Muscle of arm (tissue), 14 donors: ENCODE measurements at places on chromosomes 2 and 18.

DNA sequence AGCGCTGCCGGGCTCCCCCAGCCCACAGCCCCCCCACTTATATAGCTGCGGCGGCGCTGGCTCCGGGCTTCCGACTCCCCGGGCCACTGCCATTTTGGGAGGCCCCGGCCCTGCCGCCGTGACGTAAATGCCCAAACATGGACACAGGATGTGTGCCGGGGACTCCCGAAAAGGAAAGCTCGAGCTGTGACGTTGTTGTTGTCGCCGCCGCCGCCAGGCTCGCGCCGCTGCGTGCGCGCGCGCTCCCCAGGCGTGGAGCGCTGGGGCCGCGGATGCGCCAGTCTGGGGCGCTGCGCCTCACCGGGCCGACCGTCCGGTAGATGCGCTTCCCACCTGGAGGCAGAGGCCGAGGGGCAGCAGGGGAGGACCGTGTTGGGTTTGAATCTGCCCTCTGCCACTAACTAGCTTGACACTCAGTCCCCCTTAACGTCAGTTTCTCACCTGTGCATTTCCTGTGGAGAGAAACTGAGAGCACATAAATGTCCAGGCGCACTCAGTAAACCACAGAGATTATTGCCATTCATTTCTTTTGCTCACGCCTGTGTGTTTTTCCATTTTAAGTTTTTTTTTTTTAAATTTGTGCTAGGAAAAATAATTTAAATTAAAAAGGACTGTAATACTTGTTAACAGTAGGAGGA lies at the start of gene EGR4:
Gene EGR4 (minus strand): TSS at position 15 of the 638 bp plus-strand sequence. CDS start 231 bp downstream, outside the sequence.
- DNase-seq: no peak

DNA sequence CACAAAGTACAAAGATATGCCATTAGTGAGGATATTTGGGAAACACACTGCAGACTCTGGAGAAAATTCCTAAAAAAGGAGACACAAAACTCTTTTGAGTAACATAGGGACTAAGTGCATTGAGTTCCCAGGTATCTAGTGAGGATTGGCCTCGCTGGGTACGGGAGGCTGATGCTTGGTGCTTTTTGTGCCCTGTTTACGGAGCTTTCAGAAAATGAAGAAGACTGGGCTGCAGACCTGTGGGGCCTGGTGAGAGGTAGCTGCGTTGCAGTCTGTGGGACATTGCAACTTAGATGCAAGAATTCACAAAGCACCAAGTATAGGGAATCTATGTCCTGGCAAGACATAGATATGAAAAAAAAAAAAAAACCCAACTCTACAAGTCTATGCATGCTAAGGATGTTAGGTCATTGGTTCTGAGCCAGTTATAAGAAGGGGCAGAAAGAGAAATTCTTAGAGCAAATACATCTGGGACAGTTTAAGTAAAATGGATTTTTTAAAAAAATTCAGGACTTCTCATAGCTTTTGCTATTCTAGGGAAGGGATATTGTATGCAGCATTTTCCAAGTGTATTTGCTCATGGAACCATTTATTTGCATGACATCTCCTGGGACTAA lies 156.0 kb downstream of the SLC4A3 start:
- peak; percentile 76 for DNase-seq

DNA sequence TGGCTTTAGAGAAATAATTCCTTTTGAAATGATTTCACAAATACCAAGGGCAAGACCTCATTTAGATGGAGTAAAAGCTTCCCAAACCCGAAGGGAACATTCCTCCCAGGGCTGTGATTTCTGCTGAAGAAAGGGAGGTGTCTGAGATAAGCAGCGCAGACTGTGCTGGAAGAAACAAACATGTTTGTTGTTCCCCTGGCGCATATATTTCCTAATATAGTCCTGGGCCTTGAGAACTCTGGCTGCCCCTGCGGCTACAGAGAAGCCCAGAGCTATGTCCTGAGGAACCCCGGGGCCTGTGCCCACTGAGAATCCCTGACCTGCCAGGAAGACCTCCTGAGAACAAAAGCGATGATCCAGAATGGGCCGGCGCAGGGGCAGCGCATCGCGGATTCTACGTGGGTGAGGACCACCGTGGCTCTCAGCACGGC lies 372.6 kb upstream of the NT5C1B start:
- no peak for DNase-seq

- no peak for DNase-seq
Observed at GRCh38 chr2:203280428-203281064, 41.7 kb downstream of the CYP20A1 start.

DNA sequence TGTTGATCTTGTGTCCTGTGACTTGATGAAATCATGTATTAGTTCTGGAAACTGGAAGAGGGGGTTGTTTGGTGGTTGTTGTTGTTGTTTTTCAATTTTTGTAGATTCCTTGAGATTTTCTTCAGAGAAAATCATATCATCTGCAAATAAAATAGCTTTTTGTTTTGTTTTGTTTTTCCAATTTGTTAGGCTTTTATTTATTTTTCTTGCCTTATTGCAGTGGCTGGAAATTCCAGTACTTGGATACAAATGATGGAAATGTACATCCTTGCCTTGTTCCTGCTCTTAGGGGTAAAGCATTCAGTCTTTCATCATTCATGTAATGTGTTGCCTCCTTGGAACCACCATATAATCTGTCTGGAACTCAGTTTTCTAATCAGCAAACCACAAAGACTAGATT lies 50.3 kb upstream of the TRIB2 start:
- no peak for DNase-seq

DNA sequence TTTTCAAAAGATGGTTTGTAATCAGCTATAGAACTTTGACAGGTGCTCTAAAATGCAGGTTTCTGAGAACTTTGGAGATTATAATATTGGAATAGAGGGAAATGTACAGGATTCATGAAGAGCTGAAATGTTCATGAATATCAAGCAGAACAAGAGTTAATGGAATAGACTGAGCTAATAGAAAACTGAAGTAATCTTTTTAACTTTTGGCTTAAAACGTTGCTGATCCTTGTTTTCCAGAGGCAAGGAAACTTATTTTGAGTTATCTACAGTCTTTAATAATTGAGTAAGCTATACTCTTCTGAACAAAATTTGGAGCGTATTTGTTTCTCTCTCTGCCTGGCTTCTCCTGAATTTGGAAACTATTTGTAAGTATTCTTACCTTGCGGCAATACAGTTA lies 10.8 kb upstream of the IL18RAP start:
- no peak for DNase-seq

DNA sequence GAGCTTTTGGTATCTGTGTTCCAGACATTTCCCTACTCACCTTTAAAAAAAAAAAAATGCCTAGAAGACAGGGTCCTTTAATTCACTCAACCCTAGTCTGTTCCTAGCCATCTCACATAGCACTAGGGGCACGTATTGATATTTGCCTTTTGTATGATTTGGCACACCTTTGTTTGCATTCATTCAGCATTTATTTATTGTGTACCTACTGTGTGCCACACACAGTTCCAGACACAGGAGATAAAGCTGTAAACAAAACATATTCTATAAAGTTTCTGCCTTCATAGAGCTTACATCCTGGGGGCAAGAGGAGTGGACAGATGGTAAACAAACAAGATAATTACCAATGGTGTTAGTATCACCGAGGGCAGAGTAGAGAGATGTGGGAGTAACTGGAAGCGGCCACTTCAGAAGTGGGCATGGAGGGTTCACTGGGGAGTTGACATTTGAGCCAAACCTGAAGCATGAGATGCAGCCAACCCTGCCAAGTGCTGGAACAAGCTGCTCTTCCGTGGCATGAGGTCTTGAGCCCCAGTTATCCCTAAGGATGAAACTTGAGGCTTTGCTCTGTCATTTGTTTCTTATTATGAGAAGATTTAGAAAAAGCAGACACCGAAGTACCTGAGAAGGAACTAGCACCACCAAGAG lies 18.2 kb downstream of the MAPRE2 start:
- no peak for DNase-seq
